ENCODE measurements at places on chromosomes 5 and 9. TPM values are rescaled to one million over a fixed set of nuclear protein-coding genes. Genes with fewer than 3 reads are reported as not detected.

The MOB3B gene
- 14.3 TPM for polyA plus RNA-seq

The CTNND2 gene
- polyA plus RNA-seq, result 2.2 TPM

The BDP1 gene
- 48.6 TPM for polyA plus RNA-seq

The CCDC152 gene
- polyA plus RNA-seq, result 30.0 TPM

The DRD1 gene
- 0.11 TPM for polyA plus RNA-seq

The SLCO6A1 gene
- not detected for polyA plus RNA-seq

The TMED9 gene
- polyA plus RNA-seq, result 120 TPM

The GFI1B gene
- polyA plus RNA-seq, result 1.4 TPM

The NIM1K gene
- polyA plus RNA-seq, result 0.44 TPM

The GABRA6 gene
- not detected for polyA plus RNA-seq

The CRHBP gene
- polyA plus RNA-seq, result 0.22 TPM

The WNT8A gene
- polyA plus RNA-seq, result not detected

The ZDHHC11B gene
- 49.2 TPM for polyA plus RNA-seq

The ECM2 gene
- polyA plus RNA-seq, result 38.5 TPM

The ANKHD1 gene
- polyA plus RNA-seq, result 136 TPM

The LAMC3 gene
- polyA plus RNA-seq, result 14.1 TPM

The COL15A1 gene
- polyA plus RNA-seq, result 3.7 TPM

The GOLM1 gene
- polyA plus RNA-seq, result 115 TPM

The OR13C8 gene
- polyA plus RNA-seq, result not detected

The FOXD4L6 gene
- polyA plus RNA-seq, result not detected

The FAM81B gene
- 12.3 TPM for polyA plus RNA-seq

The SLC6A7 gene
- not detected for polyA plus RNA-seq

The PCDHGB7 gene
- 15.9 TPM for polyA plus RNA-seq

The DDX4 gene
- 0.17 TPM for polyA plus RNA-seq

The ZNF366 gene
- 3.4 TPM for polyA plus RNA-seq

The CARD6 gene
- polyA plus RNA-seq, result 7.1 TPM

The SPATA31A3 gene
- polyA plus RNA-seq, result not detected

The KCNV2 gene
- polyA plus RNA-seq, result 0.27 TPM

The GLRA1 gene
- not detected for polyA plus RNA-seq

The BASP1 gene
- polyA plus RNA-seq, result 34.7 TPM

The RORB gene
- polyA plus RNA-seq, result 0.33 TPM

The NSG2 gene
- 2.4 TPM for polyA plus RNA-seq

The OTULINL gene
- polyA plus RNA-seq, result 9.1 TPM

The GALNT12 gene
- 14.7 TPM for polyA plus RNA-seq

The CCDC69 gene
- polyA plus RNA-seq, result 9.0 TPM

The SPTLC1 gene
- 81.6 TPM for polyA plus RNA-seq

The MYMK gene
- not detected for polyA plus RNA-seq

The AHRR gene
- 3.7 TPM for polyA plus RNA-seq

The KIF27 gene
- 17.3 TPM for polyA plus RNA-seq

The TAF11L10 gene
- not detected for polyA plus RNA-seq

The PCDHA3 gene
- polyA plus RNA-seq, result 0.21 TPM

The SV2C gene
- polyA plus RNA-seq, result 0.40 TPM

The MARCHF11 gene
- not detected for polyA plus RNA-seq

The SLC45A2 gene
- not detected for polyA plus RNA-seq

The KCNN2 gene
- polyA plus RNA-seq, result 4.5 TPM

The APBA1 gene
- 9.8 TPM for polyA plus RNA-seq

The RASGRF2 gene
- 1.3 TPM for polyA plus RNA-seq

The KLHL3 gene
- polyA plus RNA-seq, result 33.7 TPM

The FOXI1 gene
- polyA plus RNA-seq, result 0.07 TPM

The TEX48 gene
- polyA plus RNA-seq, result 0.41 TPM

The FOXD4 gene
- polyA plus RNA-seq, result 0.84 TPM

The SLC4A9 gene
- polyA plus RNA-seq, result not detected

The HMCN2 gene
- 0.58 TPM for polyA plus RNA-seq

The IFNA2 gene
- not detected for polyA plus RNA-seq

The CDH9 gene
- 0.11 TPM for polyA plus RNA-seq

The SPAG8 gene
- polyA plus RNA-seq, result 13.0 TPM

The ECPAS gene
- polyA plus RNA-seq, result 84.1 TPM

The PCDHGB4 gene
- polyA plus RNA-seq, result 4.6 TPM

The TRPM3 gene
- 1.4 TPM for polyA plus RNA-seq

Data from left lung (tissue), 14 donors.